ENCODE measurements at places on chromosomes 7 and 10.
A peak's percentile ranks its signal among the peaks of the same experiment; 100 is the strongest.

- no peak for DNase-seq
These were observed 25.5 kb downstream of the NYAP1 start for GRCh38 chr7:100509231-100509630.

- DNase-seq: no peak
These were observed 26.8 kb upstream of the CABCOCO1 start for GRCh38 chr10:61635932-61636331.

- no peak for DNase-seq
These were observed 202.8 kb upstream of the SMIM30 start for GRCh38 chr7:113321201-113321600.

DNA sequence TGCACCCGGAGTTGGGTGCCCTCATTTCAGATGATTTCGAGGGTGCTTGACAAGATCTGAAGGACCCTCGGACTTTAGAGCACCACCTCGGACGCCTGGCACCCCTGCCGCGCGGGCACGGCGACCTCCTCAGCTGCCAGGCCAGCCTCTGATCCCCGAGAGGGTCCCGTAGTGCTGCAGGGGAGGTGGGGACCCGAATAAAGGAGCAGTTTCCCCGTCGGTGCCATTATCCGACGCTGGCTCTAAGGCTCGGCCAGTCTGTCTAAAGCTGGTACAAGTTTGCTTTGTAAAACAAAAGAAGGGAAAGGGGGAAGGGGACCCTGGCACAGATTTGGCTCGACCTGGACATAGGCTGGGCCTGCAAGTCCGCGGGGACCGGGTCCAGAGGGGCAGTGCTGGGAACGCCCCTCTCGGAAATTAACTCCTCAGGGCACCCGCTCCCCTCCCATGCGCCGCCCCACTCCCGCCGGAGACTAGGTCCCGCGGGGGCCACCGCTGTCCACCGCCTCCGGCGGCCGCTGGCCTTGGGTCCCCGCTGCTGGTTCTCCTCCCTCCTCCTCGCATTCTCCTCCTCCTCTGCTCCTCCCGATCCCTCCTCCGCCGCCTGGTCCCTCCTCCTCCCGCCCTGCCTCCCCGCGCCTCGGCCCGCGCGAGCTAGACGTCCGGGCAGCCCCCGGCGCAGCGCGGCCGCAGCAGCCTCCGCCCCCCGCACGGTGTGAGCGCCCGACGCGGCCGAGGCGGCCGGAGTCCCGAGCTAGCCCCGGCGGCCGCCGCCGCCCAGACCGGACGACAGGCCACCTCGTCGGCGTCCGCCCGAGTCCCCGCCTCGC, at the start of gene EGFR:
EGFR (plus strand) TSS at position 657 of the 830 bp plus-strand sequence. CDS start 261 bp downstream, outside the sequence.
- DNase-seq: no peak

- no peak for DNase-seq
These were observed 1.5 kb upstream of the KCTD7 start for GRCh38 chr7:66627151-66627681.

DNA sequence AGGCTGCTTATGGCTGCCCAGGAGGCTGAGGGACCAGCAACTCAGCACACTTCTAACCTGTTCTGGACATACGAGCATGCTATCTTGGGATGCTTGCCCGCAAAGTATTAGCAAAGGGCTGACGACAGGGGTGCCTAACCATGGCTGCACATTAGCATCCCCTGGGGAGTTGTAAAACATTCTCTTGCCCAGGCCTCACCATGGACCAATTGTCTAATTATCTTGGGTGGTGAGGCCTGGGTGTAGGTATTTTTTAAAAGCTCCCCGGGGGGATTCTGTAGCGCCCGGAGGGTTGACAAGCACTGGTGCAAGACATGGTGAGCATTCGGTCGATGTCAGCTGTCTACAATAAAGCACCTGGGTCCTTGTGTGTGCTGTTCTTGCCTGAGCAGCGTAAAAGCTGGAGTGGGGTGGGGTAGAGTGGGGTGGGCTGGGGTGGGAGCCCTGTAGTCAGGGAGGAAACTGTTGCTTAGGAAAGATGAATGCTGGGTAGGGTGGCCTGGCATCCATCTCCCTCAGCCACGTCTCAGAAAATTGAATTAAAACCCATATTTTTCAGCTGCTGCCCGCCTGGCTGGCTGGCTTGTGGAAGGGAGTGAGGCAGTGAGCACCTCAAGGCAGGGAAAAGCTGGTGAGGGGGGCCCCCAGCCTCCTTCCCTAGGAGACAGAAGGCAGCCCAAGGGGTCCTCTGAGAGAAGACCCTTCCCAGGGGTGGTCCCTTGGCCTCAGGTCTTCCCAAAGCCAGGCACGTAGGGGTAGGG, 2.9 kb upstream of the ADCYAP1R1 start:
- no peak for DNase-seq

- DNase-seq: peak; percentile 16
These were observed 15.3 kb upstream of the SUN1 start for GRCh38 chr7:816751-817671.

- no peak for DNase-seq
These were observed 757.1 kb downstream of the INHBA start for GRCh38 chr7:40945788-40946187.

DNA sequence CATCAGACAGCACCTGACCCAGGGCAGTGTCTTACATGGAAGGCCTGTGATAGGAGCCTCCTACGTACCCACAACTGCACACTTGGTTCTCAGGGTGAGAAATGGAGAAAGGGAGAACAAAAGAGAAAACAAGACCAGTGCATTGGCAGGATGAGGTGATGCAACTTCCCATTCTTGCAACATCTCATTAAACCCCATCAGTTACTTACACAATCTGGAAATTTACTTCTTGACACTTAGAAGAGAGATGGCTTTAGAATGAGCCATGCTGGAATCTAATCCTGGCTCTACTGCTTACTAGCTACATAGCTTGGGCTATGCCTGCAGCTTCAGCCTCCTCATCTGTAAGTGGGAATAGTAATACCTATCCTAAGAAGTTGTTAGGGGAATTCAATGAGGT, 391.7 kb downstream of the KCNMA1 start:
- no peak for DNase-seq

DNA sequence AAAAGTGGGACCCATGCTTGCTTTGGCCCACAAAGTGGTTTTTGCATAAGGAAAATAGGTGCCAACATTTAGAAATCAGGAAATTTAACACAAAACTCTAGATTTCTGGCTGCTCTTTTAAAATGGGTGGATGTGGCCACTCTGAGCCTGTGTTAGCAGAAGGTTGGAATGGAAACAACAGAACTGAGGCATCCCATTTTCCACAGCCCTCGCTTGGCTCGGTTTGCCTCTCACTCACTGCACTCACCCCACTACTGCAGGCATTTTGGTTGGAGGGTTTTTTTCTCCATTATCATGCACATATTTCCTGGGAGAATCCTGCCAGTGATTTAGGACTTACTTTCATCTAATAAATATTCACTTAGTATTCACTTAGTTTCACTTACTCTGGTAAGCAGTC, 178.9 kb downstream of the BICC1 start:
- DNase-seq: no peak

- DNase-seq: no peak
These were observed 3.1 kb downstream of the FLNC start for GRCh38 chr7:128833148-128833945.

All from COLO829 (cell line).